Stimulated activated CD8-positive, alpha-beta memory T cell treated with anti-CD3 and anti-CD28 coated beads, Interleukin-15, amount 100 ng/mL, for 4 hours (primary cell): ENCODE measurements at places on chromosomes 7 and 10.

DNA sequence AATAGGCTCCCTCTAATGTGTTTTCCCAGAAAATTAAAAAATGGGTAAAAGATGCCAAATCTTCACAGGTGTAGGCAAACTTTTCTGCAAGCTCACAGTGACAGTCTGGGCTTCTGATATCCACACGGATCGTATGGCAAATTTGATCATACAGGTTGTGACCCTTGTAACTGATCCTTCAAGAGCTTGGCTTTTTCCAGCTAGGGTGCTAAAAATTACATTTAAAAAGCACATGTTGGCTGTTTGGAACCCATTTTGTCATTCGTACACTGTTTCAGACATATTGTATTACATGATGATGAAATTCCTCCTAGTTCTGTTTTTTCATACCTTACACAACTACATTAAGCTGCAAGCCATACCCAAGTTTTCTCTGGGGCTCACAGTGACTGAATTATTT lies 138.7 kb downstream of the GFRA1 start:
- no peak for DNase-seq

- no peak for DNase-seq
These were observed 43.3 kb upstream of the MTURN start for GRCh38 chr7:30091491-30091912.

DNA sequence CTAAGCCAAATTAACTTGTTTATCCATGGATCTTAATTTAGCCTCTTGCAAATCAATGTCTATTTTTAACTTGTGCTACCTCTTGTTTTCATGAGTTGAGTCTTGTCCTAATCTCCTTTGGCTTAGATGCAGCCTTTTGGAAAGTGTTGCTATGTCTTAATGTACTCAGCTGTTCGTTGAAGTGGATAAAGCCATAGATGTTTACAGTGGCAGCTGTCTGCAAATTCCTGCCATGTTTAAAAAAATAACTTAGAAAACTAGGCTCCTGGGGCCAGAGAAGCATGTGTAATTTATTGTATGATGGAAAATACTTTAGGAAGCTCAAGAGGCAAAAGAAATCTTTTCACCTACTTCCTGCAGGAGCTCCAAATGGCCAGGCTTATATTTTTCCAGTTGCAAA lies 253.1 kb upstream of the RHOBTB1 start:
- no peak for DNase-seq

DNA sequence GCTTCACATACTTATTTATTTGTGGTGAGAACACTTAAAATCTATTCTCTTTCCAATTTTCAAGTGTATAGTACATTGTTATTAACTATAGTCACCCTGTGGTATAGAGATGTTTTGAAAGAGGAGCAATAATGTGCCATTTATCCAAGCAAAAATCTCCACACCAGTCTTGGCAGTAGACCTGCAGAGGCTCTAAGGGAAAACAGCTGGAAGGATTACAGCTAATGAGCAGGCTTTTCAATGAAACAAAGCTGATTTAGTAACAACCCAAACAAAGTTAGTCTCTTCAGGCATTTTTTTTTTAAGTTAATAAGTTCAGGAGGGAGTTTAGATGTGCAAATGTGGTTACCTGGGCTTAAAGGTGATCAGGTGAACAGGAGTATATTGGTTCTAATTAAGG lies 101.9 kb downstream of the EVX1 start:
- DNase-seq: no peak

DNA sequence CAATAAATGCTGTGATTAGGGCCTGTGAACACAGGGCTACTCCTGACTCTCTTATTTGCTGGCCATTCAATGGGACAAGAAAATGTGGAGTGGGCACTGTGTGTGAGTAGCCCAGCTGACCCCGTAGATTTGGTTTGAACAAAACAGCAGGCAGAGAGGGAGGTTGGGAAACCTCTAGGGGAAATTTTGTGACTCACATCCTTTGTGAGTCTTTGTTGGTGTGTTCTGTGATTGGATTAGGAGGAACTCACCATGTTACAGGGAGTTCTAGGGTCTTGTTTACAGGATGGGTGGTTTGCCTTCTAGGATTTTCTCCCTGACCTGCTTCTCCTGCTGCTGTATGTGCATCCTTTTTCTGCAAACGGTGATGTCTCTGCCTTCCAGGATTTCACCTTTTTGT lies 128.3 kb upstream of the MKI67 start:
- DNase-seq: no peak

DNA sequence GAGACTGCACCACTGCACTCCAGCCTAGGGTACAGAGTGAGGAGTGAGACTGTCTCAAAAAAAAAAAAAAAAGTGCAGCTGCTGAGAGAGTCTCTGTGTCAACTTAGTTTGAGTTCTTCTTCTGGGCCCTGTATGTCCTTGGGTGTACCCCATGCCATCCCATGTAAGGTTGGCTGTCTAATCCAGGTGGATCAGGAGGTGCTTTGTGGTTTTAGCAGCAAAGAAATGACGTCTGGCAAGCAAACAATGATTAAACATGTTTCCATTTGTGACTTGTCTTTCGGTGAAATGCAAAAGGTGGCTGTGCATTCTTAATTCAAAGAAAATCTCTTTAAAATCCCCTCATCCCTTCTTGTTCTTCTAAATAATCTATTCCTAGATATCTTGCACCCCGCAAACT lies 255.9 kb downstream of the ANKRD30A start:
- no peak for DNase-seq

DNA sequence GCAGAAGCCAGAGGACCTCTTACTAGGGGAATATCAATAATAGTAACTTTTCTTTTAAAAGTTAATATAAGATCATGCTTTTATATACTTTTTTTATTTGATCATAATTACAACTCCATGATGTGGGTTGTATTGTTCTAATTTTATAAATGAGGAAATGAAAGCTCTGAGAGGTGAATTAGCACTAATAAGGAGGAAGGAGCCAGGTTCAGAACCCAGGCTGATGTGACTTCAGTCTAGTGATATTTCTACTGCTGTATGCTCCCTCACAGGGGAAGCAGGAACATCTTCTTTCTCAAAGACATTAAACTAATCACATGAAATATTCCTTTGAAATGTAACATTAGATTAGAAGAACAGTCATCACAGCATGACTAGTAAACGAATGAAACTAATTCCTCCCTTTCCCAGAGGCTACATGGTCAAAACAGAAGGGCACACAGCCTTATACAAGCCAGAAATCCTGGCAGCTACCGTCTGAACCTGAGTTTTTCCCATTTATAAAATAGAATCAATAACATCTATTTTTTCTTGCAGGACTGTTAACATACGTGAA lies 81.4 kb upstream of the GJD4 start:
- DNase-seq: no peak

- DNase-seq: no peak
These were observed 49.4 kb upstream of the LRRN3 start for GRCh38 chr7:111041577-111041976.

GRCh38 chr7:36777062-36777461 lies 52.8 kb upstream of the AOAH start:
- DNase-seq: no peak

GRCh38 chr7:130593033-130593432 lies 75.5 kb downstream of the COPG2 start:
- no peak for DNase-seq

DNA sequence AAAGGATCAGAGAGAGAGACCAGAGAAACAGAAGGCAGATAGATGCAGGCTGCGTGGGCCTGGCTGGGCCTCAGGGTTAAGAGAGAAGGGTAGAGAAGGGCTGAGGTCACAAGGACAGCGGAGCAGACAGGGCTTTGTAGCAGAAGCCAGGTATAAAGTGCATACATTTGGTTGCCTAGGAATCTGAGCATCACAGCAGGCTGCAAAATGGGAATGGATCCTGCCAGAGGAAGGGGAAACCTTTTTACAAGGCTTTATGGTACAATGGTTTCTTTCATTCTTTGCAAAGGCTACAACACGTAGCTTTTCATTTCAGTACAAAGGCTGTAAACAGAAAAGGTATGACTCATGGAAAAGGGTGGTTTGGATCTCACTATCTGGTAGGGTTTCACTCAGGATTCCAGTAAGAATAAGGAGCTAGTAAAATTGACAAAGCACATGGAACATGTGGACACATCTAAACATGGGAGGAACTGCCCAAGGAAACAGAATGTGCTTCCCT lies 275.1 kb downstream of the DOCK4 start:
- no peak for DNase-seq

DNA sequence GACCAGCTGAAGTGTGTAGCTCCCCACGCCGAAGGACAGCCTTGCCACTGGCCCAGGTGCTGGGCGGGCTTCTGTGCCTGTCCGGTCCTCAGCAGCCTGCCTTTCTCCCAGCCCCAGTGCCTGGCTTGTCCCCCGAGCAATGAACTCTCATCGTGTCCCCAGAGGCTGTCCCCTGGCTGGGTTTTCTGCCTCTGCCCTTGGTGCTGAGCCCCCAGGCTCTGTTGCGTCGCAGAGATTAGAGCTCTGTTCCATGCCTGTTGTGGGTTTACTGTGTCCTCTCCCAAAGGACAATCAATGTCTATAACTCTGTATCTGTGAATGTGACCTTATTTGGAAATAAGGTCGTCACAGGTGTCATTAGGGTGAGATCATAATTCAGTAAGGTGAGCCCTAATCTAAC lies 226.1 kb upstream of the SHH start:
- no peak for DNase-seq

GRCh38 chr10:51606825-51607462 lies 92.5 kb downstream of the CSTF2T start:
- no peak for DNase-seq

DNA sequence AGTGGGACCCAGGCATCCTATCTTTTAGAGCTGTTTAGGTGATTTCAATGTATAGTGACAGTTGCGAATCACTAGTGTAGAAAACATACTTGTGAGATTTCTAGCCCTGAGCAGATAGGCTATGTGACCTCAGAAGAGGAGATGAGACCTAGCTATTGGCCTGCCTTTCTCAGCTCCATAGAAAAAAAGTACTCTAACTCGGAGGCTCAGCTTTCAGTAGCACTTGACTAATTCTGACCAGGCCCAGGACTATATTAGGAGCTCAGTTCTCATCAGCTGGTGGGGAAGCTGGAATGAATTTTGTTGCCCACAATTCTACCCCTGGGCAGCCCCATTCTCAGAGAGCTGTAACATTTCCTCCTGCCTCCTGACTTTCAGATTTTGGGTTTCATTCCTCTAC lies 179.9 kb upstream of the NAMPT start:
- DNase-seq: no peak

GRCh38 chr7:135098391-135098790 lies 49.5 kb upstream of the TMEM140 start:
- no peak for DNase-seq

- no peak for DNase-seq
These were observed 30.5 kb upstream of the YAE1 start for GRCh38 chr7:39535720-39536119.

DNA sequence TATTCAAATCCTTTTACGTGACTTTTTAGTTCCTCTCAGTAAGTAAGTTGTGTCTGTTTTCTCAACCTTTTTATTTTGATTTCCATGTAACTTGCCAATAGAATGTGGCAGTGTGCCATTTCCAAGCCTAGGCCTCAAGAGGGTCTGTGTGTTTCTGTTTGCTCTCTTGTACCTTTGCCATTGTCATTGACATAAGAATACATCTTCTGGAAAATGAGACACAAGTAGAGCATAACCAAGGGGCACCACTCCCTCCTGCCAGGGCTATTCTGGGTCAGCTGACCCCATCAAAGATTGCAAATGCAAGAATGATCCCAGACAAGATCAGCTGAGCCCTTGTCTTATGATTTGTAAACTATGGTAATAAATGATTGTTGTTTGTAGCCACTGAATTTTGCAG lies 524.0 kb downstream of the IPMK start:
- DNase-seq: no peak

DNA sequence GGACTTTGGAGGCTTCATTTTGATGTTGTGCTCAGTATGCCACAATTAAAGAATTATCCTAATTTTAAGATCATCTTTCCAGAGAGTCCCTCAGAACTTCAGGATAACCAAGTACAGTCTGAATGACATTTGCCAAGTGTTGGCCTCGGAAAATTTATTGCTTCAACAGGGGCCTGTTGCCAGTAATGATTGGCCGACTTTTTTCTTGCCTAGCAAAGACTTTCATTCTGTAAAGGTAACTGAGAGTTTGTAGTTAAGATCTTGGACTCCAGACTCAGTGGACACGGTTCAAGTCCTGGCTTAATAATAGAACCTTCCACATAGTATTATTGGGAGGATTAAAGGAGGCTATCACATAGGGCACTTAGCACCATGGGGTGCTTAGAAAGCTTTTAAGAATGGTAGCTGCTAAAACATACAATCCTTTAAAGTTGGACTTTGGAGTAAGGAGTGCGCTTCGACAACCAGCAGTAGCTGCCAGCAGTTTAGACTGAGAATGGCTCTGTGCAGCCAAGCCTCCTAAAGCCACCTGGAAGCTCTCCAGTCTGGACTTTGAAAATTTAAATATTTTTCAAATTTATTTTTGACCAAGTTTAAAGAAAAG lies 90.0 kb downstream of the PLCE1 start:
- DNase-seq: no peak
